Mesendoderm (in vitro differentiated cells): ENCODE measurements at places on chromosomes 2 and 18.

DNA sequence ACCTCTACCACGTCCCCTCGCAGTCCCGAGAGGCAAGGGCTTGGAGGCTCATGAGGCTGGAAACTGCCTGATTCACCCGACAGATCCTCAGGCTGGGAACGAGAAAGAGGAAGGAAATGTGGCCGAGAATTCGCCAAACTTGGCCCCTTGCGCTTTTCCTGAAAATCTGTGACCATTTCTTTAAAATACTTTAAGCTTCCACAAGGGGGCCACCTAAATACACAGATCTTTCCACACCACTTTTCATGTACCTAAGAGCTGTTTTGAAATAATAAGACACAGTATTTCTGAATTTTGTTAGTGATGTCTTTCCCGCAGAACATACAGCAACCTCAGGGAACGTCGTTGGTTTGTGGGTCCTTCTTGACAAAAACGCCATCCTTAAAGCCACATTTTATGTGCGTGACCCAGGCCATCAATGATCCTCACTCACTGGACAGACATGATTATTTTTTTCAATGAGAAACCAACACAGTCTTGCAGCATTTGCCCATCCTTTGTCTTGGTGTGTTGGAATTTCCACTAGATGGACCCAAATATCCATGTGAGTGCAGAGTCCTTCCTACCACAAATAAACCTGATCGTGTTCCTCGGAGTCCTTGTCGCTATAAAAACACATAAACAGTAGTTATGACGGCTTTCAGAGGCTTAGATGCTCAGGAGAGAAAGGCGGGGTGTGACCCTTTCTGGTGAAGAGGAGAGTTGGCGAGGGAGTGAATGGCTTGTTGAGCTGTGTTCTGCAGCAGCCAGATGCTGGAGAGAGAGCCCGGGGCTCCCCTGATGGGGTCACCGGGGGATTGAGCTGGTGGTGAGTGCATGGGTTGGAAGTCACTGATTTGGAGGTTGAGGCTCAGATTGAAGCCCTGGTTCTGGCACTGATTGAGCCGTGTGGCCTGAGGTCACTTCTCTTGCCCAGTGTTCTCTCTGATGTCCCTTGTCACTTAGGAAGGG lies 25.0 kb downstream of the DCDC2C start:
- DNase-seq = peak; percentile 70

DNA sequence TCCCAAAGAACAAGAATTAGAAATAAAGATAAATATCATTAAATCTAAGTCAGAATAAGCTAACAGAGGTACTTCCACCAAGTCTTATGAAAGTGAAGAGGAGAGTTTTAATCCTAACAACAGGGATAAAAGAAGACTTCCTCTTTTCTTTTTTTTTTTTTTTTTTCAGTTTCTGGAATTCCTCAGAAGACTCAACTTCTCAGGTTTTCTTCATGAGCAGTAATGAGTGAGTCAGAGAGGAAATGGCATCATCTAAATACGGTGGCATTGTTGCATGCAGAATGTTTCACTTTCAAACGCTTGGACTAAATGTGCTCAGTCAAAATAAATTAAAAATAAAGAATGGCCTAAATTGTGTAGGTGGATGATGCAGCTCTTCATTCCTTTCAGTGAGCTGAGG lies 45.6 kb upstream of the ARHGAP15 start:
- peak; percentile 4 for DNase-seq

- DNase-seq = no peak
These were observed 39.8 kb upstream of the ASAP2 start for GRCh38 chr2:9166579-9167377.

DNA sequence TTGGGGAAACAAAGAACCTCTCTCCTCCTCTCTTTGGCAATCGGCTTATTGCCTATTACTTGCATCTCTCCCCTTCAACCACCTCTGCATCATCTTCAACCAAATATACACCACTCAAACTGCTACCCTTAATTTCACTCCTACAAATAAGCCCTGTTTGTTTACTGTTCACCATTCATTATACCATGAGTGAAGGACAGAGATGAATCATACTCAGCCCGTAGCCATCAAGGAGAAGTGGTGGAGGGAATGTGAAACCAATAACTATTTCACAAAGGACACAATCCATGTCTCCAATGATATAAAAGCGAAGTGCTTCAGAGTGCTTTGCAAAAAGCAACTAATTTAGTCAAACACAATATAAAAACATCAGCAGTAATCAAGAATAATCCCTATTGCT lies 76.8 kb downstream of the CACNB4 start:
- DNase-seq = no peak

- DNase-seq = peak; percentile 93
These were observed at the start of gene VWA3B for GRCh38 chr2:98086491-98087446. VWA3B (plus strand) TSS chr2:98087167; CDS start chr2:98093093, 5,926 bp downstream.

- DNase-seq = no peak
These were observed 9.3 kb upstream of the OTOF start for GRCh38 chr2:26487192-26487591.

- DNase-seq = no peak
These were observed 27.5 kb upstream of the ACVR1 start for GRCh38 chr2:157903626-157904025.

DNA sequence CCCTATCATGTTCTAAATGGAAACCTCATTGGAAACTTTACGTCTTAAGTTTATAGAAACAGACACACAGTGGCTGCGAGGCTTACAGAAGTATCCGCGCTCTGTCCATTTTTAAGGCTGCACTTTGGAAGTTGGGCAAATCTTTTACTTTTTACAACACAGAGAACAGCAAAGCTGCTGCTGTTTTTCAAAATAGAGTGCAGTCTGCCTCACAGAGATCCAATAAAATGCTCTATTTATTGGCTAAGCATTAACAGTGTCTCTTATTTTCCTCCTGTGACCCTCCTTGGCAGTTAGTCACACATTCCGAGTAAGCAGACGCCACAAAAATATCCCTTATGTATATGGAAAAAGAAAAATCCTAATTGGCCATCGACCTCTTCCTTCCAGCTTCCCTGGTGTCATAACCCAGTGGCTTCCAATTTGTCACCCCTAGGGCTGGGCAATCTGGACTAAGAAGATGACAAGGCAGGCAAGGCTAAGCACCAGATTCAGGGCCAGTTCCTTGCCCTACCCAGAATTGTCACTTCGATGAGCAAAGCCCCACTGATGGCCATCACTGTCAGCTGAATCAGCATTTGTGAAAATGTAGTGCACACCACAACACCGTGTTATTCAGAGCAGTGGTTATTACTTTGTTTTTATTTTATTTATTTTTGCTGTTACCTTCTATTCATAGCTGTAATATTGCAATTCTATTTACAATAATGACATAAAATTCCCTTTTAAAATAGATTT lies 47.7 kb upstream of the MEIS1 start:
- DNase-seq = no peak

DNA sequence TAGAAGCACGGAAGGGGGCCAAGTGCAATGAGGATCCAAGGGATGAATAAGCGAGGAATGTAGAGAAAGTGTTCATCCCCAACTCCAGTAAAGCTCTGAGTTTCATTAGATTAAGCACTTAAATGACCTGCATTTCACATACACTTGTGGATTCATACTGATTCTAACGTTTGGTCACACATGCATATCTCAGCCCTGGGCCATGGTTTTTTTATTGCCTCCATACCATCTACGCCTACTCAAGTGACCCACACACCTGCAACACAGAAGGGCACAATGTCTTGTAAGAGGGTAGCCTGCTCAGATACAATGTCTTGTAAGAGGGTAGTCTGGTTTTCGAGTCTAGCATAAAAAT lies 566 bp upstream of the MRPS5 start:
- no peak for DNase-seq

DNA sequence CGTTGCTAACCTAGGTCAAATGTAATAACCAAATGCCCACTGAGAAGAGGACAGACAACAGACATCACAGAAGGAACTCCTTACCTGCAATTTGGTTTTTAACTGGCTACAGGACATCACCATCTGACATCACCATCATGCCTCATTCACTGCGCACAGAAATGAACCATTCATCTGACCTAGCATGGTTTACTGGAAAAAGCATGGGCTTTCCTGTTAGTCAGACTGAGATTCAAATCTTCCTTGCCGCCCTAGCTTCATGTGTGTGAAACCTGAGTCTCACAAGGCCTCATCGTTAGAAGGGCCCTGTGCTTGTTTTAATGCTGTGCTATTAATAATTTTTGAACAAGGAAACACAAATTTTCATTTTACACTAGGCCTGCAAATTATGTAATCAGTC lies 1.1 kb upstream of the HIBCH start:
- no peak for DNase-seq

- DNase-seq = no peak
These were observed 39.5 kb upstream of the ATP6V1B1 start for GRCh38 chr2:70895998-70896764.

DNA sequence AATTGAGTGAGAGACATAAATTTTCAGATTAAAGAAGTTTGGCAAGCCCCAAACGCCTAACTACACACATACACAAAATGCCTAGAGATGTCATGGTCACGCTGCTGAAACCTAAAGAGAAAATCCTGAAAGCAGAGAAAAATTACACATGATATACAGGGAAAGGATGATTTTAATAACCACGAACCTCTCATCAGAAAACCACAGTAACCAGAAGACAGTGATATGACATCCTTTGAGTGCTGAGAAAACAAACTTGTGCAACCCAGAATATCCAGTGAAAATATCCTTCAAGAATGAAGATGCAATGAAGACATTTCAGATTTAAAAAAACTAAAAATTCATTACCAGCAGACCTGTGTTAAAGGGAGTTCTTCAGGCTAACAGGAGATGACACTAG lies 122.4 kb upstream of the LMAN1 start:
- DNase-seq = no peak

DNA sequence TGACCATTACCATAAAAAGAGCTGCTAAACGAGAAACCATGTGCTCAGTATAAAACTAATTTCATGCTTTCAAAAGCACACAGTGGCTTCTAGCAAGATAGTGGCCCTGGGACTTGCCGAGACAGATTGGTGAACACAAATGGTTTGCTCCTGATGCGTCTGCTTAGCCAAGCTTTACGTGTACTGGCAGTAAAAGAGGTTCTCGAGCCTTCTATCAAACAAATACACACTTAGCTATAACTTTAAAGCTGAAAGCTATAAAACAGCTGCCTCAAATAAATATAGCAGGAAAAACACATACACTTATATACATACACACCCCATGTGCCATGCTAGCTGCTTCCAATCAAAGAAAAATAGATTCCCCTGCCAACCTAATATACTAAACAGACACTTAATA lies 117.0 kb downstream of the ZNF385B start:
- DNase-seq = no peak

DNA sequence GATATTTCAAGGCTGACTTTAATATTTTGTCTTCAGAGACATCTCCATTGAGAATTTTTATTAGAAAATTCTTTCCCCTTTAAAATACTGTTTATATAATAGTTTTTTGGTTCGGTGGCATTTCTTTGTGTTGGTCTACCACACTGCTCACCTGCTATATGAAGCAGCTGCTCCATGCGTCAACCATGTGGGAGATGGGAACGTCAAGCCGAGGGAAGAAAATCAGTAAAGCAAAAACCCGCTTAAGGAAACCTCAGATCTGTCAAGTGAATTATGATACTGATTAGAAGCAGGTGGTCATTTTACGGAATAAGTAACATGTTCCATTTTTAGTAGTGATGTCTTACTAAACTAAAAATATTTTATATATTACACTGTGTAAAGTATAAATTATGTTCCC lies 5.6 kb upstream of the TMEM17 start:
- DNase-seq = no peak

DNA sequence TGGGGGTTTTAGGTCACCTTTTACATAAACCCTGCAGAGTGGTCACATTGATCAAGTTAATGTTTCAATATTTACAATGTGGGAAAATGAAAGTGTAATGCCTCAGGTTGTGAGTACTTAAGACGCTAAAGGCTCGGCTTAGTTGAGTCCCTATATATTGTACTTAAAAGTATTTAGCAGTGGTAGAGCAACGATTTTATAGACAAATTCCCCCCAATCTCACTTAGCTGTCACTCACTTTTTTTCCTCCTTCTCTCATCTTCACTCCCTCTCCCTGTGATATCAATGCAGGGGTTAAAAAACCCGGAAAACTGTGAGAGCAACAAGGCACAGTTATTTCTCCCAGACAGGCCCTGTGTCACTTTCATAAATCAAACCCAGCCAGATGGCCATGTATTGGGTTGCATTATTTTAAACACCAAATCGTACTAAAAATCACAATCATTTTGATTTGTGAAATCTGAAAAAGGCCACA lies 5.4 kb downstream of the POU3F3 start:
- peak; percentile 13 for DNase-seq

DNA sequence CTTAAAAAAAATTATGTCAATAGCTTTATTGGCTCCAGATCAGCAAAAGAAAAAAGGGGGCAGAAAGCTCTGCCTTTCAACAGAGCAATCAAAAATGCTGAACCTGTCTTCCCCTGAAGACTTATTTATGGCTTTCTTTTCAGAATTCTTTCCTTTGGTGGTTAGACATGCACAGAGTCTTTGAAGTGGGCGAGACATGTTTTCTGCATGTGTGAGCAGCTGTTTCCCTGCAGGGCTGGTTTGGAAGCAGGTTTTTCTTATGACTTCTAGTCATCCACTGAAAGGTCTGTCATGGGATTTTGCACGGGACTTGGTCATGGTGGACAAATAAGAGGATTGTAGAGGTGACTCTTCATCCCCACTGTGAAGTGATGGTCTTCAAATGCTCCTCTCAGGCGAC lies 160.3 kb downstream of the VAPA start:
- no peak for DNase-seq

DNA sequence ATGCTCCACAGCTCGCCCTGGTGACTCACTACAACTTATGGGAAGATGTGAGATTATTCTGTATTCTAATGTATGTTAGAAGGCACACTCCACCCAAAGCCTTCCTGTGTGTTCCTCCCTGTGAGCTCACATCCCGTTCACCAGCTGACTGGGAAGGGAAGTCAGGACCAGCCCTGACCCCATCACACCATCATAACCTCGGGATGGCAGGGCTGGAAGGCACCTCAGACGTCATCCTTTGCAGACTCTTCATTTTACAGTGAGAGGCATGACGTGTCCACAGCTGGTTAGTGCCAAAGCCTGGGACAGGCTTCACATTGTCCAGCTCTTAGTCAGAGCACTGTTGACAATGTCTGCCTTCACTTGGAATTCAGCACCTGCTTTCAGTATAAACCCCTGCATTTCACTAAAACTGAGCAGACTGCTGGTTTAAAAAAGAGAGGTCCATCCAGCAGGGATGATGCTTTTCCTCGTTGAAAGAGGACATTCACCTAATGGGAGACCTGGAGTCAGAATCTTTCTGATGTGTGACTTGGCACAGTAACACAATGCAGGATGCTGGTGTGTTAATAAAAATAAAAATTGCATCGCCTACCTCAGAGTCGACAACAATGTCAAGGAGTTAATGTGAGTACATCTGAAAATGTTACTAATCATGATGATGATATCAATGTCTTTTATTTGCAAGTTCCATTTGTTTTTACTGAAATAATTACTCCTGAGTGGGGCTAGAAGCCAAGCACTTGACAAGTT lies 418.0 kb upstream of the TNP1 start:
- no peak for DNase-seq
